ENCODE measurements at places on chromosomes 3 and 15. TPM values are rescaled to one million over a fixed set of nuclear protein-coding genes. Genes with fewer than 3 reads are reported as not detected.

DNA sequence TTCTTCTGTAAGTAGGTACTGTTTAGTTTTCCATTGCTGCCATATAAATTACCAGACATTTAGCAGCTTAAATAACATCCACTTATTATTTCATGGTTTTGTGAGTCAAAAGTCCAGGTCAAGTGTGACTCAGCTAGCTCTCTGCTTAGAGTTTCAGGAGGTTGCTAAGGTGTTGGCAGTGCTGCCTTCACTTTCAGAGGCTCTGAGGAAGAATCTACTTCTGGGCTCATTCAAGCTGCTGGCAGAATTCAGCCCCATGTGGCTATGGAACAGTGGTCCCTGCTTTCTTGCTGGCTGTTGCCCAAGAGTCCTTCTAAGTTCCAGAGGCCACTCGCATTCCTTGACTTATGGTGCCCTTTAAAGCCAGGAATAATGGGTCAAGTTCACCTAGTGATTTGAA, 4.5 kb downstream of the CFAP44 start:
- peak; percentile 37 for DNase-seq

DNA sequence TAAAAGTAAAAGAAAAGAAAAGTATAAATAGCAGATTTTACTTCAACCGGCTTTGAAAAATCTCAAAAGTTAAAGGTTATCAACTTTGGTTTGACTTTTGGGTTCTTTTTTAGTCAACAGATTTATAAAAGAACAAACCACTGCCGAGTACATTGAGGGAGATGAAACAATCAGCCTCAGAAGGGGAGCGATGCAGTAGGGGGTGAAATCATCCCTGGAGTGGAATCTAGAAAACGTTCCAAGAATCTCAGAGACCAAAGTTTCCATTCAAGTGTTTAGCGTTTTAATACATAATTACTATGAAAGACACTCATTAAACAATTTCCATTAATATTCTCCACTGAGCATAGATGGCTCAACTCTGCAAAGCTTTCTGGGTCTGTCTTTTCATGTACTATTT, 745.5 kb downstream of the NR2F2 start:
- DNase-seq: no peak

DNA sequence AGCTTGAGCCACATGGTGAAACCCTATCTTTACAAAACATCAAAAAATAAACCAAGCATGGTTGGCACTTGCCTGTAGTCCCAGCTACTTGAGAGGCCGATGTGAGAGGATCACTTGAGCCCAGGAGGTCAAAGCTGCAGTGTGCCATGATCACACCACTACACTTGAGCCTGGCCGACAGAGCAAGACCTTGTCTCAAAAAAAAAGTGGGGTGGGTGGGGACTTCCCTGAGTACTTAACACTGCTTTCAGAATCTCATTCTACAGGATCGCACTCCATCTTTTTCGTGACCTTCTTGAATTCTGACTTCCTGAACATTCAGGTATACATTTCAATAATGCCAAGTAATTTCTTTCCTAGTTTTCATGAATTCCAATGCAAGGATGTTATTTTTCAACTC, 91.3 kb downstream of the PDE8A start:
- DNase-seq: no peak

DNA sequence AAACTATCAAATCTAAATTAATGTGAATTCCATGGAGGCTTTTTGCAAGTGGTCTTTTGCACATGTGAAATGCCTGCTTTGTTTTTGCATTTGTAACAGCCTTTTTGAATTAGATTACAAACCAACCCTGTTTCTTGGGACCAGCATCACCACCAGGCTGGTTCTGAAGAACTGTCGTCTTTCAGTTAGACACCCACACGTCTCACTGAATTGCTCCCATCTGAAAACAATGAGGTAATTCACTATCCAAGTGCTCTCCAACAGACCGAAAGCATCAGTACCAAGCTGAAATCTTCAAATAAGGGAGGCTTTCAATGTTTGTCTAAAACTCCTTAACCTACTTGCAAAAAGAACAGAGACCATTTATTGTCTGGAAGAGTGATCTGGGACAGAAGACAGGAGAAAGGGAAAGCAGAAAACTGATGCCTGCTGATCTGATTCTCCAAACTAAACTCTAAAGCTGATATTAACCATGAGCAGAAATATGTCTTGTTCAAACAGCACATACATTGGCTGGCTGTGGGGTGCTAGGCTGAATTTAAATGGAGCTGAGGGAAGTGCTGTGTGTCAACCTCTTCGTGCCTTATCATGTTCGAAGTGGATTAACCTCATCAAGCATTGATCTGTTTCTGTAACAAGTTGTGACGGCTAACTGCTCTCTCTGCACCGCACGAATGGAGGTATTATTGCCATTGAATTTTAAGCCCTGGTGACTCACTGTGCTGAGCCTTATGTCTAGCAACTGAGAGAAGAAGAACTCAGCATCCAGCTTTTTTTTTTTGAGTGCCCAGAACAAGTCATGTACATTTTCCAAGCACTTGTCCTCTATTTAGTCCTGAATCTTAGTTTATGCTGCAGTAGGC, 213.7 kb upstream of the P2RY1 start:
- no peak for DNase-seq

GRCh38 chr3:128122013-128122412, 1.6 kb downstream of the RUVBL1 start:
- DNase-seq: no peak

DNA sequence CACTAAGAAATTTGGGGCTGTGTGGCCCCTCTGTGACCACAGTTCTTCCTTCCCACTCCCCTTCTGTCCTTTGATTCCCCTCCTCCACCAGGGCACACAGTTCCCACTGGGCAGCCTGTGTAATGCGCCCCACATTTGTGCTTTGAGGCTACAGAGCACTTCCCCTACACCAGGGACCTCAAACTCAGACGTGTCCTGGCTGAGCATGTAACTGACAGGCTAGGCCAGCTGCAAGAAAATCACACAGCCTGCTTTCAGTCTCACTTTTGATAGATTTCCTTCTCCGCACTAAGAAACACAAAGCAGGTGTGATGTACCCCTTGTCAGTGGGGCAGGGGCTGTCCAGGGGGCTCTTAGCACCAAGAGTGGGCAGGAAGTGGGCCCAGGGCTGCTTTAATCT, 29.6 kb downstream of the PRKCD start:
- no peak for DNase-seq

DNA sequence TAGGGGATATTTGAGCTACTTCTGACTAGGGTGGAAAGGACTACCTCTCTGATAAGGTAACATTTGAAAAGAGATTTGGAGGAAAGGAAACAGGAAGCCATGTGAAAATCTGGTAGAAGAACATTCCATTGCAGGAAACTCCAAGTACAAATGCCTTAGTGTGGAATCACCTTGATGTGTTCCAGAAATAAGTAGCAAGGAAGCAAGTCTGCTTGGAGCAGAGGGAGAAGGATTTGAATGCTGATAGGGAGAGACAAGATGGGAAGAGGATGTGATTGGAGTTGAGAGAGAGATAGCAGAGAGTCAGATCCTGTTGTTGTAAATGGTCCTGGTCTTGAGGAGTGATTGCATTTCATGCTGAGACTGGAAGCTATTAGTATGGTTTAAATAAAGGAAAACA, 335.1 kb upstream of the DCBLD2 start:
- no peak for DNase-seq

- DNase-seq: peak; percentile 76
Measured at GRCh38 chr3:11096266-11097139, 57.8 kb upstream of the HRH1 start.

DNA sequence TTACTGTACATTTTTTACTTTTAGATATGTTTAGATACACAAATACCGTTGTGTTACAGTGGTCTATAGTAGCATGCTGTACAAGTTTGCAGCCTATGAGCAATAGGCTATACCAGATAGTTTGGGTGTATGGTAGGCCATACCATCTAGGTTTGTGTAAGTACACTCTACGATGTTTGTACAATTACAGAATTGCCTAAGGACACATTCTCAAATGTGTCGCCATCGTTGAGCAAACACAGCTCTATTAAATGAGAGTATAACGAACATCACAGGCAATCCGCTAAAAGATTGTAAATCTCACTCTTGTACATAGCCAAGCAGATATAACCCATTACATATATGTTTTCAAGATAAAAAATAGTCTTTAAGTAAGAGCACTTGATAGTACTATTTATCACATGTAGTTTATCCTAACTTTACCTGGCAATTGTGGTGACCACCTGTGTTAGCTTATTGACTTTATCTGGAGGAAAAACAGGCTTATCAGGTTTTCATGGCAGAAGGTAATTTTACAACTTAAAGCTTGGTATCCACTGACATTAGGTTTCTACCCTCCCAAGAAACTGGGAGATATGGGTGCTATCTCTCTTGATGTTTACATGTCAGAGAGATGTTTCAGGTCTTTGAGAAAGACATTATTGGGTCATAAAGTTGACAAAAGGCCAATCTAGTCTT, 898.7 kb downstream of the NSUN3 start:
- no peak for DNase-seq

The KNG1 gene
- total RNA-seq: not detected

- DNase-seq: no peak
Measured at GRCh38 chr3:162213196-162213595, 716.6 kb downstream of the OTOL1 start.

- DNase-seq: no peak
Measured at GRCh38 chr15:74403991-74404563, 29.7 kb downstream of the SEMA7A start.

The GABRR3 gene
- total RNA-seq: not detected

The ETV5 gene
- total RNA-seq: 43.1 TPM

- no peak for DNase-seq
Measured at GRCh38 chr15:25061808-25062550, 107.2 kb downstream of the SNRPN start.

DNA sequence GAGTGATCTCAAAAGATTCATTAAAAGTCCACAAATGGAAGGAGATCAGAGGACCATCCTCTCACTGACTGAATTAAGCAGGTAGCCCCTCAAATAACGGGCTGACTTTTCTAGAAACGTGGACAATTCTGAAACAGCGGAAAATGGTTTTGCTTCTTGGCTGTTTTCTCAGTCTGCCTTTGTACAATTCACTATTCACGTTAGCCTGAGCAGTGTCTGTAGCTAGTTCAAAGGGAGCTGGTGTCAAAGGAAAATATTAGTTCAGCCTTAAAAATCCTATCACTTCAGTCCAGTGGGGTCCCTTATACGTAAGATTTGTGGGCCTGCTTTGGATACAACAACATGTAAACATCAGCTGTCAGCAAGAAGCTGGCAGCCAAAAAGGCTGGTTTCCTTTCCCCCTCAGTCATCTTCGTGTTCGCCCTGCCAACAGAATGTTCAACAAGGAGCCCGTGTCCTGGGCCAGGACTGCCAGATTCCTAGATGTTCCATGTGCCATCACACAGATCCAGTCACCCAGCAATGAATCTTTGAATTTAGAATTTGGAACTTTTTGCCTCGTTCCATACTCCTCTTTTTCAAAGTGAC, 19.3 kb downstream of the LMCD1 start:
- DNase-seq: no peak

DNA sequence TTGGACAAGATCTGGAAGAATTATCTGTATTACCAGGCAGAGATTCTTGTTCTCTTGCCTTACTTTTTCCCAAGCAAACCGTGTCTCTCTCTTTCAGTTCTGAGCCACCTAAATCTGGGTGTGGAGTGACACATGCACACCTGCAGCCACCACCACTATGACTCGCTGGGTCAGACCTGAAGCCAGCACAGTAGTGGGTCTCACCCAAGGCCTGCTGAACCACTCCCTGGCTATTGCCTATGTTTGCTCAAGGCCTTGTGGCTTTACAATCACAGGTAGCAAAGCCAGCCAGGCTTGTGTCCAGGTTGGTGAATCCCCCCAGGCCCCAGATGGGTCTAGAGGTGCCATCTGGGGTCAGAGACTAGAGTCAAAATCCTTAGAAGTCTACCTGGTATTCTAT, 28.7 kb upstream of the COPB2 start:
- DNase-seq: no peak

GRCh38 chr3:11998092-11998491, 6.1 kb upstream of the SYN2 start:
- no peak for DNase-seq

The SPATA12 gene
- total RNA-seq: 0.48 TPM

The TFDP2 gene
- 121 TPM for total RNA-seq

DNA sequence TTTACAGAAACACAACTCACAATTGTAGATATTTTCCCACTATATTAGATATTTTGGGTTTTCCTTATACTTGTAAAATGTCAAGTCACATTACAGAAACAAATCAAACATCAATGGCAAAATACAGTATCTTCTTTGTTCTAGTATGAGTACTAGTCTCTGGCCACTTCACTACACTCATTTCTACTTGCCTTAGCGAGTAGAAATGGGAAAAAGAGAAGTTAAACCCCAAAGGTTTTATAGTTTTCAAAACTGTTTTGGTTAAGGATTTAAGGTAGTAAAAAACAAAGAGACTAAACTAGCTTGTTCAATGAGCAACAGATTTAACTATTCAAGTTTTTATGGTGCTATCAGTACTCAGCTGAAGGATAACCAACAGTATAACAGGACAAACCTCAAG, 81.7 kb downstream of the BTD start:
- no peak for DNase-seq

The TAGLN3 gene
- total RNA-seq: 3.7 TPM

The MINAR1 gene
- total RNA-seq: 0.75 TPM

The SLC22A13 gene
- total RNA-seq: 0.34 TPM

The RYR3 gene
- 0.50 TPM for total RNA-seq

The MESP2 gene
- total RNA-seq: 0.29 TPM

- peak; percentile 73 for DNase-seq
Measured at GRCh38 chr3:11391174-11391879, 119.1 kb downstream of the ATG7 start.

DNA sequence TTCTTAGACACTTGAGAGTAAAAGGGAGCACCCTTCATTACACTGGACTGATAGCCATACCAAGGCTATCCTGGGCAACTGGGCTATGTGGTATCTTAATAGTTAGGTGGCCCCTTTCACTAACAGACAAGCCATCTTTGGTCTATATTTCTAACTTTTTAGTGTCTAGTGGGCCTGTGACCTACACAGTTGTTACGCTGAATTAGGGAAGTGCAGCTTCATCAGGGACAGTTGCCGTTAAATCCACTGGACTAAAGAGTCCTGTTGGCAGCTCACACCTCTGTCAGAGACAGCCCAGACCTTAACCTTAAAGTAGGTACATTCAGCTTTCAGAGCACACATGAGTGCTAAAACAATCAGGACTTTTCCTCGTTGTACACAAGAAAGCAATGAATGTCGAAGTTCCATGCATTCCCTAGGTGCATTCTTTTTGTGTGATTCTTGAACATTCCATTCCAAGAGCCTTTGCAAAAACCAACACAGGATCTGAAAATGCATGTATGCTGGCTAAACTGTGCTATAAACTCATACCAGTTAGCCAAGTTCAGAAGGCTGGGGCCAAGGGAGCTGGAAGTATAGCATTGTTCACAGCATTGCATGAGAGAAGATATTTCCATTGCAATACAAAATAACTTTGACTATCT, 230.2 kb upstream of the EIF1B start:
- DNase-seq: peak; percentile 52

DNA sequence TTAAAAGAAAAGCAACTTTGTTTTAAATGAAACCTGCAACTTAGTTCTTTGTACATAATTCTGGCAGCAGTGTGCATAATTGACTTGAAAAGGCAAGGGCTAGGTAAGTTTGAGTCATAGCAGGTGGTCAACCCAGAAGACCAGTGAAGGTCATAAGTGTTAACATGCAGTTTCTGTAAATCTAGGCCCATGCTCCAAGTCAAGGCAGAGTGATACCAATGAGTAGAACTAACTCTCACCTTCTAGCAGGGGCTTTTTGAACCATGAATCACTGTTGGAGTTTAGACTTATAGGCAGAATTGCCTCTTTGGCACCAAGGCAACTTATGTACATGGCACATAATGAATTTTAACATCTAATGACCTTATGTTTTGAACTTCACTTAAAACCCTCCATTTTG, 29.5 kb upstream of the IL20RB start:
- no peak for DNase-seq

GRCh38 chr3:136109499-136109898, 86.6 kb downstream of the MSL2 start:
- no peak for DNase-seq

Measured in kidney epithelial cell (primary cell).